C1 segment of cervical spinal cord (tissue), 14 donors: ENCODE measurements at places on chromosomes 13 and 19.

DNA sequence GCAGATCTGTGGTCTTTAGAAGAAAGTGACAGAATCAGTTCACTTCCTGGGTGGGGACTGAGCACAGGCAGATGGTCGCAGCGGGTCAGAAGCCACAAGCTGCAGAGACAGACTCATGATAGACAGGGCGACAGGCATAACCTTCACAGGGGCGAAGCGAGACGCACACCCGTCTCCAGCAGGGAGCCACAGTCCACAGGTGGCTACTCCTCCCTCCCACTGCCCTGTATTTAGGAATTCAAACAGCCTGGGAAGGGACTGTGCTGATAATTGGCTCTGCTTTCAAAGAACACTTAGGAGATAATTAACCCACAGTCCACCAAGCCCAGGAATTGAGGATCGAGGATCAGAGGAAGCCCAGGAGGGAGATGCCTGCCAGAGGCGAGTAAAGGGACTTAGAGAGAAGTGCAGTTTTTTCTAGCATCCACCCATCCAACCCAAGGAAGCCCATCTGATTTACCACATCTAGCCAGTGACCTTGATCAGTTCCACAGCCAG is 23.2 kb downstream of the RFX2 start:
- DNase-seq = no peak

- DNase-seq = peak; percentile 58
Measured at GRCh38 chr19:53462861-53463260, 4.7 kb upstream of the ZNF813 start.

DNA sequence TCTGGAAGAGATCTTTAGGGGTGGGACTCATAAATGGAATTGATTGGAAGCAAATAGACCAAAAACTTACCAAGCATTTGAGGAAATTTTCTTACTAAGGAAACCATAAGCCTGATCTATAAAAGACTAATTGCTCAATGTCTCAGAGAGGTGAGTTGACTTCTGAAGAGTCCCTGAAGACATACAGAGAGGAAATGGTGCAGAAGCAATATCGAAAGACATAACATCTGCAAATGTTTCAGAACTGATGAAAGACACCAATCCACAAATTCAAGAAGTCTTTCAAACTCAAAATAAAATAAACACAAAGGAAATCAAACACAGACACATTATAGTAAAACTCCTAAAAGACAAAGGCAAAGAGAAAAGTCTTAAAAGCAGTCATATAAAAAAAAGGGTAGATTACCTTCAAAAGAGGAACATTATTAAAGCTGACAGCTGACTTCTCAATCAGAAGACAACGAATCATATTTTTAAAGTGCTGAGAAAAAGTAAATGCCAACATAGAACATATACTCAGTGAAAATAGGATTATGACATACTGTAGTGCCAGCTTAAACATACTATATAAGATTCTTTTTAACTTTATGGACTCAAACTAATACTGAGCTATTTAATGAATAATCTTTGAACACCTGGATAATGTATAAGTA is 45.4 kb upstream of the CALM3 start:
- DNase-seq = no peak

DNA sequence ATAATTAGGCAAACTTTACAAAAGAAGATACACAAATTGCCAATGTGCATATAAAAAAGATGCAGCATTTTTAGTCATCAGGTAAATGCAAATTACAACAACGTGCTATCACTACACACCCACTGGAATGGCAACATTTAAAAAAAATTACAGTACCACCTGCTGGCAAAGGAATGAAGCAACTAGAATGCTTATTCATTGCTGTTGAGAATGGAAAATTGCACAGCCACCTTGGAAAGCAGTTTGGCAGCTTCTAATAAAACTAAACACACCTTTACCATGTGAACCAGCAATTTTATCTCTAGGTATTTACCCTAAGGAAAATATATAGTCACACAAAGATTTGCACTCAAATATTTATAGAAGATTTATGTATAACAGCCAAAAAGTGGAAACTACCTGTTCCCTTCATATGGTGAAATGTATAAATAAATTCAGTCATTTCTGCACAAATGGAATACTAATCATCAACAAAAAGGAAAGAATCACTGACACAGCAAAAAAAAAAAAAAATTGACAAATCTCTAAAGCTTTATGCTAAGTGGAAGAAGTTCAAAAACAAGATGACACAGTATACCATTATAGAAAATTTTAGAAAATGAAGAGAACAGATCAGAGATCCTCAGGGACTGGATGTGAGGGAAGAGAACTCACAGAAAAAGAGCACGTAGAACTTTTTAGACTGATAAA is 30.3 kb downstream of the OXGR1 start:
- DNase-seq = no peak

- no peak for DNase-seq
Measured at GRCh38 chr13:29402166-29402636, 193.3 kb downstream of the SLC7A1 start.

- no peak for DNase-seq
Measured at GRCh38 chr13:23463661-23464060, 30.2 kb upstream of the SACS start.

DNA sequence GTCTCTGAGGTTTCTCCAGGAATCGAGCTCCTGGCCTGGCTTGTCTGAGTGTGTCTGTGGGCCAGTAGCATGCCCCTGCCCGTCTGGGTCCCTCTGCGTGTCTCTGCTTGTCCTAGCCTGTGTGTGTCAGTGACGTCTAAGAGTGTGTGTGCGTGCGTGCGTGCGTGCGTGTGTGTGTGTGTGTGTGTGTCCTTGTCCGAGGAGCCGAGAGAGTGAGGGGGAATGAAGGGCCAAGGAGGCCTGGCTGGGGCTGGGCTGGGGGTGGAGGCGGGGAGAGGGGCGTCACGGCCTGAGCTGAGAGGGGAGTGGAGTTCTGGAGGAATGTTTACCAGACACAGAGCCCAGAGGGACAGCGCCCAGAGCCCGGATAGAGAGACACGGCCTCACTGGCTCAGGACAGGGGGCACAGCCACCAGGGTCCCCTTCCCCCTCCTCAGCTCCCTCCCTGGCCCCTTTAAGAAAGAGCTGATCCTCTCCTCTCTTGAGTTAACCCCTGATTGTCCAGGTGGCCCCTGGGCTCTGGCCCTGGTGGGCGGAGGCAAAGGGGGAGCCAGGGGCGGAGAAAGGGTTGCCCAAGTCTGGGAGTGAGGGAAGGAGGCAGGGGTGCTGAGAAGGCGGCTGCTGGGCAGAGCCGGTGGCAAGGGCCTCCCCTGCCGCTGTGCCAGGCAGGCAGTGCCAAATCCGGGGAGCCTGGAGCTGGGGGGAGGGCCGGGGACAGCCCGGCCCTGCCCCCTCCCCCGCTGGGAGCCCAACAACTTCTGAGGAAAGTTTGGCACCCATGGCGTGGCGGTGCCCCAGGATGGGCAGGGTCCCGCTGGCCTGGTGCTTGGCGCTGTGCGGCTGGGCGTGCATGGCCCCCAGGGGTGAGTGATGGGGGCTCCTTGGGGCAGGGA is at the start of gene AXL:
AXL (plus strand) TSS at position 609 of the 893 bp plus-strand sequence; CDS start at position 779, 170 bp downstream.
- DNase-seq = peak; percentile 47

DNA sequence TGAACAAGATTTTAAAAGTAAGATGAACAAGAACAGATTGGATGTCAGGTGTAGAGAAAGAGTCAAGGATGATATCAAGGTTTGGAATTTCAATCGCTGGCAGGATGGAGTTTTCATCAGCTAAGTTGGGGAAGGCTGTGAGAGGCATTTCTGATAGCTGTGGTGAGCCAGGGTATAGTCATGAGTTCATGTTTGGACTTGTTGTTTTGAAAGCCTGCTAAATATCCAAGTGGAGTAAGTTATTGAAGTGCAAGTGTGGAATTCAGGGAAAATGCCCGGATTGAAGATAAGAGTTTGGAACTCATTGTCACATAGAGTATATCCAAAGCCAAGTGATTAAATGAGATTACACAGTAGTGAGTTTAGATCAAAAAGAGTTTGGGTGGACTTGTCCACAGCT is 11.0 kb upstream of the EPSTI1 start:
- DNase-seq = no peak

GRCh38 chr13:114115191-114115671 is 17.2 kb downstream of the RASA3 start:
- no peak for DNase-seq

DNA sequence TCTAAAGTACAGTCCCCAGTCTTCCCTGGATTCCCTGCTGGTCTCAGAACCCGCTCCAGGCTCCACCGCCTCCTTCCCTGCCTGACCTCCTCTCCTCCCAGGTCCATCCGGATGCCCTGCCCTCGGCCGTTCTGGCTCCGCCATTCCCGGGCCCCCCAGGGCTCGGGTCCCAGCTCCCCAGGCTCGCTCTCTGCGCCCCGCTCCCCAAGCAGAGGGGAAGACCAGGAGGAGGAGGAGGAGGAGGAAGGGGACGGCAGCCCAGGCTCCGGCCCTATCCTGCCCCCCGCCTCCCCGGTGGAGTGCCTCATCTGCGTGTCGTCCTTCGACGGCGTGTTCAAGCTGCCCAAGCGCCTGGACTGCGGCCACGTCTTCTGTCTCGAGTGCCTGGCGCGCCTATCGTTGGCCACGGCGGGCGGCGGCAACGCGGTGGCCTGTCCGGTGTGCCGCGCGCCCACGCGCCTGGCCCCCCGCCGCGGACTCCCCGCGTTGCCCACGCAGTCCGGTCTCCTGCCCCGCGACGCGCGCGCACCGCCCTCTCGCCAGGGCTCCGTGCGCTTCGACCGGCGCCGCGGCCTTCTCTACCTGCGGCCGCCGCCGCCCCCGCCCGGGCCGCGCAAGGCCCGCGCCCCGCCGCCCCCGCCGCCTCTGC is 647 bp downstream of the RNF225 start:
- no peak for DNase-seq

GRCh38 chr13:43686557-43686956 is 100.2 kb downstream of the ENOX1 start:
- no peak for DNase-seq

DNA sequence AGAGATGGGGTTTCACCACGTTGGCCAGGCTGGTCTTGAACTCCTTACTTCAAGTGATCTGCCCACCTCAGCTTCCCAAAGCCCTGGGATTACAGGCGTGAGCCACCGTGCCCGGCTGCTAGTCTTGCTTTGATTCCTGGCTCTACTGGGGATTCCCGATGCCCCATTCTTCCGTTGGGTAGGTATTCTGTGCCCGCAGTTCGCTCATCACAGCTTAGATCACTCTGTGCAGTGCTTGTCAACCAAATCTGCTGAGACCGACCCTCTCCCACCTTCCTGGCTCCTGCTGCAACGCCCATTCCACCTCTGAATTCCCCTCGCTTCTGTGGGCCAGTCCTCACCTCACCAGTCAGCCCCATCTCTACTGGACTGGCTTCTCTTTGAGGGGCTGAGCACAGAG is 4.6 kb upstream of the ZNF414 start:
- DNase-seq = no peak

DNA sequence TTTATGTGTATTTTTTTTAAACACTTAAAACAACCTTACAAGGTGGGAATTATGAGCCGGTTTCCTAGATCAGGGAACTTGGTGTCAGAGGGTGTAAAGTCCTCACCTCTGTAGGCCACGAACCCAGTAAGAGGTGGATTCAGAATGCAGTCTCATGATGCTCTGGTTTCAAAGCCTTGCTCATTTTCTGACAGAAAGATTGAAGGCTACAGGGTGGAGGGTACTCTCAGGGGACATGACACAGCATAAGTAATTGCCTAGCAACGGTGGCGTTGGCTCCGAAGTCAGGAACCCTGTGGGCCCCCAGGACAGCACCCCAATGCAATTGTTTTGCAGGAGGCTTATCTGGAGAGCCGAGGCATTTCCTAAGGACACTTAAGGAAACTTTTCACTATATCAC is 794.7 kb downstream of the EFNB2 start:
- no peak for DNase-seq

DNA sequence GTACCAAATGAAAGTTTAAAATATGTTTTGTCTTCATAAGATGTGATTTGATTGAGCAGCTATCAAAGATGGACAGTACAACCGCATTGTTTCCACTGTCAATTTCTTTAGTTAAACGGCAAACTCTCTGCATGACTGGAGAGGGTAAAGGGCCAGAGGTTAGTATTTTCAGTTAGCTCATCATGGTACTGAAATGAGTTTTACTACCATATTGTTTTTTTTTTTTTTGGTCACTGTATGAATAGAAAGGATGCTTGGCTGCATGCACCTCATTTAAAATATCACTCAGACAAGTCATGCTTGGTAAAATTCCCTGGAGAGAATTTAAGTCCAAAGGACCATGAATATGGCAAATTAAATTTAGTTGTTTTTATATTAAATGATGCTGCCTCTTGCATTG is 942.1 kb upstream of the SPRY2 start:
- DNase-seq = no peak

- DNase-seq = no peak
Measured at GRCh38 chr19:41739361-41739760, 16.0 kb upstream of the CEACAM6 start.

- no peak for DNase-seq
Measured at GRCh38 chr13:101098873-101099272, 317.4 kb downstream of the NALCN start.

DNA sequence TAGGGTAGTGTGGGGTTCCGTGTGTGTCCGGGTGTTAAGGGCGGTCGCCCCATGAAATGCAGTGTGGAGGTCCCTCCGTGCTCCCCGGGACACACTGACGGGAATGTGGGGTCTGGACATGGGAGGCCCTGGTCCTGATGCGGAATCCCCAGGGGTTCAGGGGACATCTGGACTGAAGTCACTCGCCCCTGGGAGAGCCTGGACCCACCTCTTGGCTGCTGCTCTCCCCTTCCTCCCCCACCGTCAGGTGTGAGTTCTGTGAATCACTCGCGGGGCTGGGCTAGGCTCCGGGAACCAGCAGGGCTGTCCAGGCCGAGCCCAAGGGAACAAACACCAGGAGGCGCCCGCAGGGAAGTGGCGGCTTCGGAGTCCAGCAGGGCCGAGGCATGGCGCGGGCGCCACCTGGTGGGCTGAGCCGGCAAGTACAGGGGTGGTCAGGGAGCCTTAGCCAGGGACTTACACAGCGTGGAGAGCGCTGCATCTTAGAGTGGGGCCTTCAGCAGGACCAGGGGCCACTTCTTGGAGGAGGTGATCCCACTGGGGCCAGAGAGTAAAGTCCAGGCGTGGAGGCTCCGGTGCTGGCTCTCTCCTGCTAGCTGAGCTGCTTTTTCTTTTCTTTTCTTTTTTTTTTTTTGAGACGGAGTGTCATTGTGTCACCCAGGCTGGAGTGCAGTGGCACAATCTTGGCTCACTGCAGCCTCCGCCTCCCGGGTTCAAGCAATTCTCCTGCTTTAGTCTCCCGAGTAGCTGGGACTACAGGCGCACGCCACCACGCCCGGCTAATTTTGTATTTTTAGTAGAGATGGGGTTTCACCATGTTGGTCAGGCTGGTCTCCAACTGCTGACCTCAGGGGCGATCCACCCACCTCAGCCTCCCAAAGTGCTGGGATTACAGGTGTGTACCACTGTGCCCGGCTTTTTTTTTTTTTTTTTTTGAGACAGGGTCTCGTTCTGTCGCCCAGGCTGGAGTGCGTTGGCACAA is 20.1 kb downstream of the WTIP start:
- DNase-seq = peak; percentile 63

DNA sequence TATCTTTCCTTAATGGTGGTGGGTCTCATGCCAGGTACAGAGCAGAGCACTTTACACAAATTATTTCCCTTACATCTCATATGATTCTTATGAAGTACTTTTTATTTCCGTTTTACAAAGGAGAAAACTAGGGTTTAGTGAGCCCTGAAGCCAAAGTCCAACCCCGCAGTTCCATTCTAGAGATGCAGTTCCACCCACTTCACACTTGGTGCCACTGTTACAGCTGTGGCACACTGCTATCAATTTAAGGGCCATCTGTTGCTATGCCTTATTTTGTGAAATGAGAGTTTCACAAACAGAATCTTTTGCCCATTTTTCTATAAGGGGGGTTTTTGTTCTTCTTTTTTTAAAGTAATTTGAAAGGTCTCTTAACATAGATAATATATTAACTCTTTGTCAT is 12.9 kb downstream of the MIPEP start:
- DNase-seq = no peak
